ENCODE measurements at places on chromosomes 1 and 21. TPM values are rescaled to one million over a fixed set of nuclear protein-coding genes. Genes with fewer than 3 reads are reported as not detected.
A peak's percentile ranks its signal among the peaks of the same experiment; 100 is the strongest.

DNA sequence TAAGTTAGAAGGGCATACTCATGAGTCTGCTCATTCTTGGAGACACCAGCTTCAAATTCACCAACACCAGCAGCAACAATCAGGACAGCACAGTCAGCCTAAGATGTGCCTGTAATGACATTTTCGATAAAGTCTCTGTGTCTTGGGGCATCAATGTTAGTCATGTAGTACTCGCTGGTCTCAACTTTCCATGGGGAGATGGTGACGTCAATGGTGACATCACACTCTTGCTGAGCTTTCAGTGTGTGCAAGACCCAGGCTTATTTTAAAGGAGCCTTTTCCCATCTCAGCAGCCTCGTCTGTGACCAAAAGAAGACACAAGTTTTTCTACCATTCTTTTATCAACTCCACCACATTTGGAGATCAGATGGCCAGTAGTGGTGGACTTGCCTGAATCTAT is 75.5 kb downstream of the SERINC2 start:
- H3K27me3 ChIP-seq, result no peaks in the 10 kb centered on the region
- H3K36me3 ChIP-seq, result no peaks in the 10 kb centered on the region
- H3K27ac ChIP-seq, result no peak overlapping the region
- no peaks in the 10 kb centered on the region for H3K4me1 ChIP-seq
- DNase-seq, result no peak
- no peak overlapping the region for H3K4me3 ChIP-seq

DNA sequence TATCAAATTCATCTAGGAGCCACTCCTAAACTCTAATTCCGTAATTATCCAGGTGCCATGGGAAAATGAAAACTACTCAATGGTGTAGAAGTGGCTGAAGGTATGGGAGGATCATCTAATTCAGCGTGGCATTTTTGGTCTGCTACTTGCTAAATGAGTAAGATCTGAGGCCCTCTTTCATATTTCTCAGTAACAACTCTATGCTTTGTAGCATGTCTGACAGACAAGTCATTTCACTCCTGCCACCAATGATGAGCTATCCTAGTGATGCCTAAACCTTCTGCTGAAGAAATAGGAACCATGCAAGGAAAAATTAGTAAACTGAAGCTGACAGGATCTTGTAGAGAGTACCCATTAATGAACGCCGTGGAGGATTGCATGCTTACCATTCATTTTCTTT is 145.3 kb downstream of the NTNG1 start:
- H3K4me1 ChIP-seq, result no peaks in the 10 kb centered on the region
- no peak overlapping the region for H3K27ac ChIP-seq
- no peak overlapping the region for H3K4me3 ChIP-seq
- H3K36me3 ChIP-seq, result no peaks in the 10 kb centered on the region
- DNase-seq, result no peak
- no peaks in the 10 kb centered on the region for H3K27me3 ChIP-seq

- peaks cover 40% of the 10 kb centered on the region for H3K4me1 ChIP-seq
- H3K36me3 ChIP-seq, result peaks cover 34% of the 10 kb centered on the region
- H3K27me3 ChIP-seq, result no peaks in the 10 kb centered on the region
- peak overlapping the region; percentile 13 for H3K27ac ChIP-seq
- H3K4me3 ChIP-seq, result no peak overlapping the region
Measured at GRCh38 chr1:36166938-36167905, 11.3 kb downstream of the MAP7D1 start.

DNA sequence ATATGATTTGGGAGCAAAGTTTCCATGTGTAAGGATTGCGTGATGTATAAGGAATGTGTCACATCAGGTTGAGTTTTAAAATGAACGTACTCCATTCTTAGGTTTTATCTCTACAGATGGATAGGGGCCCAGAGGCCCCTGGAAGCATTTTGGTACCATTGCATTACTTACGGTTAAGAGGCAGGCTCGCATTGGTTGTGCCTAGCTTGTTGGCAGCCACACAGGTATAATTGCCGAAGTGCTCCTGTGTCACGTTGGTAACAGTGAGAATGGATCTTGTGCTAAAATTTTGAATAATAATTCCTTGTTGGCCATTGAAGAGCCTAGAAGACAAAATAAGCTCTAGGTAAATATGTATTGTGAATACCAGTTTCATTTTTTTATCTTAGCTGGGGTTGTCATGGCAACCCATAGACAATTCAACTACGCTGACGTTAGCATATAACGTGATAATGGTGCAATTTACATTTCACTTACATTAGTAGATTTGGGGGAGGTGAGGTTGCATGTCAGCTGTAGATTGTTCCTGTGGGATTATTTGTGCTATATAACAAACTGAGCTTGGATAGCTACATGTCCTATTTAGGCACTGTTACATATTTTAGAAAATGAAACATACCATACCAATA is 511.9 kb upstream of the ZRANB2 start:
- H3K27me3 ChIP-seq, result no peaks in the 10 kb centered on the region
- H3K27ac ChIP-seq, result no peak overlapping the region
- no peak overlapping the region for H3K4me3 ChIP-seq
- H3K36me3 ChIP-seq, result no peaks in the 10 kb centered on the region
- no peak for DNase-seq

DNA sequence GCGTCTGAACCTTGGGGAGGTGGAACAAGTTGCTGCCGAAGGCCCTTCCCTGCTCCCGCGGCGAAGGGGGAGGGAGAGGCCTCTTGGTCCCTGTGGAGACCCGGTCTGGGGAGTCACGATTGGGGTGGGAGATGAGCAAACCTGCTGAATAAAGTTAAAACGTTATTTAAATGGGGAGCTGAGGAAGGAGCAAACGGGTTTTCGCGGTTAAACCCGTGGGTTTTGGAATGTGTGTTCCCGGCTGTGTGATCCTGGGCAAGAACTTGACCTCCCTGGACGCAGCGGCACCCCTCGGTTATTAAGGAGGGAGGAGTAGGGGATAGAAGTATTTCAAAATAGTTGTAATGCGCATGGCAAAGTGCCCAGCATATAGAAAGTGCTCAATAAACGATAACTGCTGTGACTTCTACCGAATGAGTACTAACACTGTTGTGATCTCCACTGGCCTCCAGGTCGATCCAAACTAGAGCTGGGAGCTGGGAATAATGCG is 3.4 kb downstream of the FAM110D start:
- H3K36me3 ChIP-seq, result no peaks in the 10 kb centered on the region
- no peak overlapping the region for H3K27ac ChIP-seq
- peaks cover 34% of the 10 kb centered on the region for H3K27me3 ChIP-seq
- DNase-seq, result no peak

GRCh38 chr21:32064281-32064910 is 191.6 kb downstream of the HUNK start:
- H3K36me3 ChIP-seq, result no peaks in the 10 kb centered on the region
- no peaks in the 10 kb centered on the region for H3K27me3 ChIP-seq
- no peak overlapping the region for H3K27ac ChIP-seq
- H3K4me3 ChIP-seq, result no peak overlapping the region
- DNase-seq, result no peak
- no peaks in the 10 kb centered on the region for H3K4me1 ChIP-seq

DNA sequence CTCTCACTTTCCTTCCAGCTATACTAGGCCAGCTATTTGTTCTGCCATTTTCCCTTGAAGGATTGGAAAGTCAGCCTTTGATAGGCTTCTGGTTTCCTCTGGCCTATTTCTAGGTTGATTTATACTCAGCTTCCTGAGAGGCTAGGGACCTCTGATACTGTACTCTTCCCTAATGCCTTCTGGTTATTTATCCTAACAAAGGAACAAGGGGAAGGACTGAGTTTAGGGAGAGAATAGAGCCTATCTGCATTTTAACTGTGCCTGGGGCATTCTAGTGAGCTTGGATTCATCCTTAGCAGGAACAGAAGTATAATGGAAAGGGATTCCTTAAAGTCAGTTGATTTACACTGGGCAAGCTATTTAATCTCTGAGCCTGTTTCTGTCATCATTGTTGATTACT is 11.8 kb upstream of the TMEM39B start:
- peak overlapping the region; percentile 26 for H3K27ac ChIP-seq
- peaks cover 18% of the 10 kb centered on the region for H3K4me1 ChIP-seq
- no peak overlapping the region for H3K4me3 ChIP-seq

The SH2D2A gene
- not detected for total RNA-seq

The CD52 gene
- total RNA-seq, result not detected
